Astrocyte (in vitro differentiated cells and primary cell): ENCODE measurements at places on chromosomes 5 and 9. TPM values are rescaled to one million over a fixed set of nuclear protein-coding genes. Genes with fewer than 3 reads are reported as not detected.
A peak's percentile ranks its signal among the peaks of the same experiment; 100 is the strongest.

GRCh38 chr5:178435321-178436238 lies 154.6 kb downstream of the COL23A1 start:
- no peak overlapping the region for H3K27ac ChIP-seq
- no peaks in the 10 kb centered on the region for H3K4me1 ChIP-seq
- no peaks in the 10 kb centered on the region for H3K27me3 ChIP-seq
- no peak overlapping the region for H3K4me3 ChIP-seq
- H3K36me3 ChIP-seq = no peaks in the 10 kb centered on the region
- DNase-seq = no peak

- DNase-seq = no peak
- H3K4me3 ChIP-seq = no peak overlapping the region
- H3K36me3 ChIP-seq = no peaks in the 10 kb centered on the region
- H3K27ac ChIP-seq = no peak overlapping the region
- no peaks in the 10 kb centered on the region for H3K4me1 ChIP-seq
Measured at GRCh38 chr5:50727149-50727496, 60.7 kb downstream of the PARP8 start.

TPM2 gene
- 1,947 and 2,001 TPM in 2 replicates for total RNA-seq

DNA sequence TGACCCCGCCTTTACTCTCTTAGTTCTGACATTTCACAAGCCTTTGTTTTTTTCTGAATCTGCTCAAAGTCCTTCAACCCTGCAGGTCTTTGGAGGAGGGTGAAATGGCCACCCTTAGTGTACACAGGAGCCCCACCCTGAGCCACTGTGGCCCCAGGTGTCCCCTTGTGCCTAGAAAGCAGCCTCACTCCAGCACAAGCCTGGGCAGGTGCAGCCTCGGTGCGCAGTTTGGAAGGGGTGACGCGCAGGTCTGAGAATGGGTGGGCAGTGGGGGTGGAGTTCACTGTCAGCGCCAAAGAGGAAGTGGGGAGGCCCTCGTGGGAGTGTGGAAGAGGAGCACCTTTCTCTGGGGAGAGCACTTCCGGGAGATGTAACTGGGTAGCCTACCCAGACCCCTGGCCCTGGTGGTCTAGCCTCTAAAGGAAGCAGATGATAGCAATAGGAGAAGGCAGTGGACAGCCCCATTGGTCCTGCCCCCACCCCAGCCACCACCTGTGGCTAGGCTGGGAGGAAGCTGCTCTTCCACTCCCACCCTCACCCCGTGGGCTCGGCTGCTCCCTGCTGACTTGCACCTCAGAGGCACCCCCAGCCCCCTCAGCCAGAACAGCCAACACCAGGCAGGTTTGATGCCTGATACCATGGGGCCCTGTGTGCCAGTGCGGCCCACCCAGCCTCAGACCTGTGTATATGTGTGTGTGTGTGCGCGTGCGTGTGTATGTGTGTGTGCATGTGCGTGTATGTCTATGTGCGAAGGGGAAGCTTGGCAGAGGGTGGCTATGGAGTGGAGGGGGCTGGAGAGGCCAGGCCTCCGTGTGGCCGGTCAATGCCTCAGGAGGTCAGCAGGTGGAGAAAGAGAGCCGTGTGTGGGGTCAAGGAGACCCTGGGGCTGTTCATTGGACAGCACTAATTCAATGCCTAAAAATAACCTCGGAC lies 16.8 kb upstream of the DAB2IP start:
- no peak for DNase-seq
- H3K27ac ChIP-seq = no peak overlapping the region
- no peaks in the 10 kb centered on the region for H3K36me3 ChIP-seq

DNA sequence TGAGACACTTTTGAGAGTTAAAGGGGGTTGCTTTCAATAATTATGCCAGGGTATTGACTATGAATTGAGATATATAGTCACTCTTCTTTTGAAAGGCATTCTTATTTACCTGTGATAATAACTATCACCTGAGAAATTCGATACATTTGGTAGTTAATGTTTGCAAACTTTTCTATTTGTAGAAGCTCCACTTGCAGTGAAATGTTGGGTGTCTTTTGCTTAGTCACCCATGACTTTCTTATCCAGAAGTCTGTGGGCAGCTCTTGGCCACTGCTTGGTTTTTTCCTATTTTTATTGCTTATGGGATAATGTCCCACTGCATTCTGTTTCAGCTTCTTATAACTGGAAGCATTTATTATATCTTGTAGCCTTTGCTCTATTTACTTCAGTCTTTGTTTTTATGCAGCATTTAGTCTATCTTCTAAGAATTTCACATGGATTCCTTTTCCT lies 3.9 kb downstream of the MACIR start:
- DNase-seq = peak; percentile 59
- peaks cover 5% of the 10 kb centered on the region for H3K4me1 ChIP-seq
- no peaks in the 10 kb centered on the region for H3K27me3 ChIP-seq

- H3K27ac ChIP-seq = peak overlapping the region; percentile 60
- no peaks in the 10 kb centered on the region for H3K4me1 ChIP-seq
- H3K27me3 ChIP-seq = peaks cover 2% of the 10 kb centered on the region
Measured at GRCh38 chr5:175479125-175479881, 943 bp downstream of the SFXN1 start.

DNA sequence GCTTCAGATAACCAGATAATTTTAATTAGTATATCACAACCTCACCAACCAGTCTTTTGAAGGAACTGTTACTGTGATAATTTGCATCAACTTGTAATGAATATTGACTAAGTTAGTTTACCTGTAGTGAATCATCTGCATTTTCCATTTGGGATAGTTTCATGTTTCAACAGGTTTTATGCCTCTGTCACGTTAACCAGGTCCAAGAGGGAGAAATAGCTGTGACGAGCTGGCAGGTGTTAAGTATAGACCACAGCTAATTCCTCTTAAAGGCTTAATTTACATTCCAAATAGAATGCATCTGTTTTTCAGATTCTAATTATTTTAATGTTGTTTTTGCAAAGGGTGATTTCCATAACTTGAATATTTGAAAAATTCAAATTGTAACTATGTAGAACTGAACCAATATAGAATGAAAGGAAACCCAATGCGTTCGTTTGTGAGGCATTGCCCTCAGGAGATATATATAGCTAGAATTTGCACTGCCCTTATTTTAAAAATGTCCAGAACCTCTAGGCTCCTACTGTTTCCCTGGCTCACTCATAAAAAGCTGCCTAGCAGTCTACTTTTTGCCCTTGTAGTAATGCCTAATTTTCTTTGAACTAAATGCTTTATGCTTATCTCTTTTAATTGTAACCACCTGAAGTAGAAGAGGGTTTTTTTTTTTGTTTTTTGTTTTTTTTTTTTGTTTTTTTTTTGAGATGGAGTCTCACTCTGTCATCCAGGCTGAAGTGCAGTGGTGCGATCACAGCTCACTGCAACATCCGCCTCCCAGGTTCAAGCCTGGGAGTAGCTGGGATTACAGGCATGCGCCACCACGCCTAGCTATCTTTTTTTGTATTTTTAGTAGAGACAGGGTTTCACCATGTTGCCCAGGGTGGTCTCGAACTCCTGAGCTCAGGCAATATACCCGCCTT lies 270.5 kb downstream of the SMARCA2 start:
- no peaks in the 10 kb centered on the region for H3K36me3 ChIP-seq
- H3K4me1 ChIP-seq = peaks cover 20% of the 10 kb centered on the region
- peaks cover 2% of the 10 kb centered on the region for H3K27me3 ChIP-seq
- DNase-seq = no peak

GRCh38 chr9:97615439-97616072 lies 17.6 kb downstream of the TSTD2 start:
- H3K27me3 ChIP-seq = no peaks in the 10 kb centered on the region
- no peak overlapping the region for H3K4me3 ChIP-seq
- H3K4me1 ChIP-seq = no peaks in the 10 kb centered on the region
- H3K27ac ChIP-seq = no peak overlapping the region
- peak; percentile 26 for DNase-seq
- H3K36me3 ChIP-seq = peaks cover 21% of the 10 kb centered on the region

- no peaks in the 10 kb centered on the region for H3K27me3 ChIP-seq
- no peak overlapping the region for H3K4me3 ChIP-seq
- H3K36me3 ChIP-seq = no peaks in the 10 kb centered on the region
- H3K27ac ChIP-seq = no peak overlapping the region
- DNase-seq = no peak
Measured at GRCh38 chr9:94758880-94759279, 32.4 kb downstream of the AOPEP start.

HMCN2 gene
- total RNA-seq = 1.6 and 3.2 TPM in 2 replicates

GRCh38 chr5:1666221-1666620 lies 133.4 kb downstream of the MRPL36 start:
- H3K4me1 ChIP-seq = no peaks in the 10 kb centered on the region
- no peaks in the 10 kb centered on the region for H3K36me3 ChIP-seq
- no peak for DNase-seq
- H3K4me3 ChIP-seq = no peak overlapping the region

GRCh38 chr5:132816083-132816482 lies 3.0 kb downstream of the SOWAHA start:
- no peak overlapping the region for H3K27ac ChIP-seq
- no peaks in the 10 kb centered on the region for H3K36me3 ChIP-seq
- H3K27me3 ChIP-seq = peaks cover 20% of the 10 kb centered on the region
- H3K4me1 ChIP-seq = peaks cover 4% of the 10 kb centered on the region

SAXO1 gene
- total RNA-seq = 0.10 TPM in 1 of 2 replicates, not detected in the other

- H3K27me3 ChIP-seq = no peaks in the 10 kb centered on the region
- peak; percentile 61 for DNase-seq
- H3K36me3 ChIP-seq = peaks cover 5% of the 10 kb centered on the region
- no peak overlapping the region for H3K4me3 ChIP-seq
Measured at GRCh38 chr5:16791036-16791705, 144.9 kb downstream of the MYO10 start.

CDH9 gene
- total RNA-seq = not detected in 2 replicates

GRCh38 chr5:158200619-158201018 lies 341.7 kb upstream of the CLINT1 start:
- no peak overlapping the region for H3K27ac ChIP-seq
- no peak for DNase-seq
- H3K27me3 ChIP-seq = peaks cover 3% of the 10 kb centered on the region

EFNA5 gene
- total RNA-seq = 50.5 and 59.3 TPM in 2 replicates

- DNase-seq = peak; percentile 50
Measured at GRCh38 chr5:139178935-139179334, 19.2 kb downstream of the SIL1 start.

TAF11L10 gene
- total RNA-seq = not detected in 2 replicates

DNA sequence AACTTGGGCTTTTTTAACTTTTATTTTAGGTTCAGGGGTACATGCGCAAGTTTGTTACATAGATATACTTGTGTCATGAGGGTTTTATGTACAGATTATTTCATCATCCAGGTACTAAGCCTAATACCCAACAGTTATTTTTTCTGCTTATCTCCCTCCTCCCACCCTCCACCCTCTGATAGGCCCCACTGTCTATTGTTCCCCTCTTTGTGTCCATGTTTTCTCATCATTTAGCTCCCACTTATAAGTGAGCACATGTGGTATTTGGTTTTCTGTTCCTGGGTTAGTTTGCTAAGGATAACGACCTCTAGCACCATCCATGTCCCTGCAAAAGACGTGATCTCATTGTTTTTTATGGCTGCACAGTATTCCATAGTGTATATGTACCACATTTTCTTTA lies 172.1 kb downstream of the SNCAIP start:
- no peak overlapping the region for H3K4me3 ChIP-seq
- no peaks in the 10 kb centered on the region for H3K4me1 ChIP-seq
- no peak for DNase-seq
- no peaks in the 10 kb centered on the region for H3K36me3 ChIP-seq
- no peak overlapping the region for H3K27ac ChIP-seq

- DNase-seq = no peak
- H3K4me1 ChIP-seq = no peaks in the 10 kb centered on the region
- H3K36me3 ChIP-seq = no peaks in the 10 kb centered on the region
- no peak overlapping the region for H3K27ac ChIP-seq
Measured at GRCh38 chr9:136502940-136503550, 20.2 kb upstream of the SEC16A start.

DNA sequence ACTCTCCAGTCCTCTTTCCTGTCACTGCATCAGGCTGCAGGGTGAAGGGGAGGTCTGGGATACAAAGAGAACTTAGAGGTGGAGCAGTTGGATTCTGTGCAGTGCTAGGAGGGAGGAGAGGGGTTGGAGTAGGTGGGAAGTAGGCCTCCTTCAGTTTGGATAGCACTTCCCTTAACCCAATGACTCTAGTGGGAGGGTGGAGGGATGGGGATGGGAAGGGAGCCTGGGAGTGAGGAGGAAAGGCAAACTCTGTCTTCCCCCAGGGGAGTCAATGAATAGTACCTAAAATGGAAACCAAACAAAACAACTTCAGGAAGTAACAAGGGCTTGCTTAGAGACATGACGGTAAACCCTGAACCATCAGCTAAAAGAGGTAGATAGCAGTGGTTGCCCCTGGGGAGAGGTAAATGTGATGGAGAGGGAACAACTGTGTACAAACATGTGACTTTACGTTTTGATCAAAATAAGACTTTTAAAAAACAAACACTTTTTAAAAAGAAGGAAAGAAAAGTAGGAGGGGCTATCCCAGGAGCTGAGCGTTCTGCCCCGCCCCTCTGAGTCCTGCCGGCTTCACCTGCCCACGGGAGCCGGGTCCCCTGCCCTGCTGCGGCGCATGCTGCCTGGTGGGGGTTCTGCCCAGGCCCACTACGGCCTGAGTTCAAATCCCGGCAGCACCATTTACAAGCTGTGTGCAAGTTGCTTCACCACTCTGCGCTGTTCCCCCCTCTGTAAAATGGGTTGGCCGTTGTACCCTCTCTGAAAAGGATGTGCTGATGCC lies 30.9 kb downstream of the GSN start:
- DNase-seq = no peak
- peaks cover 9% of the 10 kb centered on the region for H3K36me3 ChIP-seq
- peak overlapping the region; percentile 54 for H3K4me3 ChIP-seq
- no peak overlapping the region for H3K27ac ChIP-seq
- no peaks in the 10 kb centered on the region for H3K27me3 ChIP-seq

ZFP2 gene
- 0.48 and 1.1 TPM in 2 replicates for total RNA-seq
